ENCODE measurements at places on chromosomes 7 and 10.

GRCh38 chr10:116947841-116948529 is 57.0 kb downstream of the SHTN1 start:
- peak; percentile 1 for DNase-seq

DNA sequence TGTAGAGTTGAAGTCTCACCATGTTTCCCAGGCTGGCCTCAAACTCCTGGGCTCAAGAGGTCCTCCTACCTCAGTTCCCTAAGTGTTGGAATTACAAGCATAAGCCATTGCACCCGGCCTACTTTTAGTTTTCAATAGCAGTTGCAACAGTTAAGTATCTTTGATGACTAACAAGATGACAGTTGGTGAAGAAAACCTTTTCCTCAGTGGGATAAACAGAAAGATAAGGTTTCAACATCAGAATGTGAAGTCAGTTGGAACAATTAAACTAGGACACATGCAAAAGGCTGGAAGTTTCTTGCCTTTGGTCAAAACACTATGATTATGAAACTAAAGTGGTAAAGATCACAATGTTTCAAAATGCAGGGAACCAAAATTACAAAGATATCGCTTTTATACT is 169.2 kb downstream of the ZNF438 start:
- no peak for DNase-seq

- DNase-seq = no peak
Observed at GRCh38 chr7:27575613-27576012, 87.1 kb downstream of the HIBADH start.

DNA sequence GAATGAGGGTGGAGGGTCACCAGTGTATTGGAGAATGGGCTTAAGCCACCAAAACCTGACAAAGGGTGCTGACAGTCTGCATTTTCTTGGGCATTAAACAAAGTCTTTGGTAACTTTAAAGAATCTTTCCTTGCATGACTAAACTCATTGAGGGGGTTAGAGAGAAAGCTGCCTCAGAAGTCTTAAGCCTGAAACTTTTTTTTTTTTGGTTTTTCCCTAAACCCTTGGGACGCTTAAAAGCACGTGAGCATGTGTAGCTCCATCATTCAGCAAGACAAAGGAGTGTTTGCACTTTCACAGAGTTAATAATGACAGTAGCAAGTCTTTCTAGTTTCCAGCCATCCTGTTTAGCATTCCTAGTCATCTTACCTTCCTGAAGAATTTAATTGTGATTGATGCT is 110.7 kb downstream of the LRMDA start:
- no peak for DNase-seq

DNA sequence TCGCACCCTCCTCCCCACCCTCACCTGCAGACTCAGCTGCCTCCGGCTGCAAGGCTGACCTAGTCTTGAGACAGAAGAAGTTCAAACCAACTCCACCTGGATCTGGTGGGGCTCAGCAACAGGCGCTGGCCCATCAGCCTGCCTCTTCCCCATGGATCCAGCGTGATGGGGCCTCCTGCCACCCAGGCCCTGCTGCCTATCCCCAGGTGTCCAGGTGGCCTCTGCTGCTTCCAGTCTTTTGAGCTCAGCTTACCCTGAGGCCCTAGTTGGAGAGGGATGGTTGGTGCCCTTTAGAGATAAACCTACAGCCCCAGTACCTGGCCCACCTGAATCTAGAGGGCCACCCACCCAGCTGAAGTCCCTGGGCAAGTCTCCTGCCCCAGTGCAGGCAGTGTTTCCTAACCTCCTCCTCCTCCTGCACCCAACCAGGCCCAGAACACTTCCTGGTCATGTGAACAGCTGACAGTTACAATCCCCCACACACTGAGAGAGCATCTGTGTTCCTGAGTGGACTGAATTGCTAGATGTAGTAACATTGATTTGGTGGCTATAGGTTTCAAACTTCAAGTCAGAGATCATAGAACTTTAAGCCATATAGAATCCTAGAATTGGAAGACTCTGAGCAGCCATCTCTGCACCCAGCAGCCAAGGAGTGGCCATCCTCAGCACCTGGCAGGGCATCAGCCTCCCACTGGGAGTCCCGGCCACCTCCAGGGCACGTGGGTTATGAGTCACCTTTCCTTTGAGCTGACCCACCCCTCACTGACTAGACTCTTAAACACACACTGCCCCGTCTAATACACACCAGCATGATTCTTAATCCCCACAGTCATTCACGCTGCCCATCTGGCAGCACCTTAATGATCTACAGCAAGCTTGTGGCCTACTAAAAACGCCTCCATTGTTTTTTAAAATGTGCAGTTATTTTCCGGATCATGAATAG is 51.9 kb downstream of the ALOX5 start:
- DNase-seq = no peak

GRCh38 chr7:80722616-80723195 is 84.3 kb downstream of the CD36 start:
- DNase-seq = no peak

- DNase-seq = no peak
Observed at GRCh38 chr7:100492738-100493475, 9.2 kb downstream of the NYAP1 start.

- DNase-seq = no peak
Observed at GRCh38 chr10:118028619-118029018, 18.1 kb downstream of the RAB11FIP2 start.

GRCh38 chr7:80772347-80772993 is 134.0 kb downstream of the CD36 start:
- no peak for DNase-seq

- no peak for DNase-seq
Observed at GRCh38 chr7:147089051-147089461, 972.5 kb downstream of the CNTNAP2 start.

GRCh38 chr10:63547628-63548360 is 26.6 kb downstream of the REEP3 start:
- DNase-seq = no peak

DNA sequence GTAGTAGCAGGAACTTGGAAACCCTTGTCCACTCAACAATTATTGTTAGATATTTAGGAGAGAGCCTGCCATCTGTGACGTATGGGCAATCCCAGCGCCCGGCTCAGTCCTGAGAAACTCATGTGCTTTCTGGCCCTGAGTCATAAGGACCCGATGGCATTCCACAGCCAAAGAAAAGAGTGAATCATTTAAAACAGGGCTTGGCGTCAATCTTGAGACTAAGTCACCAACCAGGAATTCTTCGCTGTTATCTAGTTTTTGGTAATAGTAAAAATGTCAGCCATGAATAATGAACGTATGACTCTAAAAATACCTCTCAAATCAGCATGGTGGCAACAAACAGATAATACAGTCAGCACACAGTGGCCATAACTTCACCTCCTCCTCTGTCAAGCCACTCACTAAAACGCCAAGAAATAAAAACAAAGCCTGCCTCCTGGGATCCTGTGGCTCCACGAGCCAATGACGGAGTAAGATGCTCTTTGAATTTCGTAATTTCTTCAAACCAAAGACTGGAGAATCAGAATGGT is 140.8 kb downstream of the ADAM12 start:
- DNase-seq = no peak

- no peak for DNase-seq
Observed at GRCh38 chr10:124928087-124928486, 13.8 kb upstream of the ZRANB1 start.

DNA sequence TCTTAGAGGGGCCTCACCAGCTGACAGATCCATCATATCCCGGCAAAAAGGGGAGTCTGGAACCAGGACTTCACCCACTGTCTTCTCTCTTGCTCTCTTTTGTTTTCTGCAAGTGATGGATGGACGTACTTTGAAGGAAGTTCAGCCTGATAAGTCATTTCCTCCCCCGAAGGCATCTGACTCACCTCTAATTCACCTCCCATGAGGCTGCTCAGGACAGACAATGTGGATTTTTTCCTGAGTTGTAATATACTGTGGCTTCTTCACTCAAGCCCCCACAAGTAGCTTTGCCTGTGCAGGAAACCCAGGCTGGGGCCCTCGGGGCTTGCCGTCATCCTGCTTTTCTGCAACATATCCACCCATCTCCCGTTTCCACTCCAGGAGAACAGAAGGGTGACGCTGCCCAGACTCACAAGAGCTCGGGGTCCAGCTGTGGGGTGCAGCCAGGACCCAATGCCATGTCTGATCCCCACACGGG is 70.4 kb downstream of the ASB13 start:
- no peak for DNase-seq

DNA sequence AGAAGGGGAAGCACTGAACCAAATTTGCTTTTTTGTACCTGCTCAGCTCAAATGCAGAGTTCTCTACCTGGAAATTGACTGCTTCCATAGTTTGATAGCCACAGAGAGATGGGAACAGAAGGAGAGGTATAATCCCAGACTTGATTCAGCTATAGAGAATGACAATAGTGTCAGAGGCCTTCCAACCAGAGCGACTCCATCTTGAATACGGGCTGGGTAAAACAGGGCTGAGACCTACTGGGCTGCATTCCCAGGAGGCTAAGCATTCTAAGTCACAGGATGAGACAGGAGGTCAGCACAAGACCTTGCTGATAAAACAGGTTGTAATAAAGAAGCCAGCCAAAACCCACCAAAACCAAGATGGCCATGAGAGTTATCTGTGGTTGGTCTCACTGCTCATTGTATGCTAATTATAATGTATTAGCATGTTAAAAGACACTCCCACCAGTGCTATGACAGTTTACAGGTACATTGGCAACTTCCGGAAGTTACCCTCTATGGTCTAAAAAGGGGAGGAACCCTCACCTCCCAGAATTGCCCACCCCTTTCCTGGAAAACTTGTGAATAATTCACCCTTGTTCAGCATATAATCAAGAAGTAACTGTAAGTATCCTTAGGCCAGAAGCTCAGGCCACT is 42.7 kb upstream of the ATRNL1 start:
- no peak for DNase-seq

DNA sequence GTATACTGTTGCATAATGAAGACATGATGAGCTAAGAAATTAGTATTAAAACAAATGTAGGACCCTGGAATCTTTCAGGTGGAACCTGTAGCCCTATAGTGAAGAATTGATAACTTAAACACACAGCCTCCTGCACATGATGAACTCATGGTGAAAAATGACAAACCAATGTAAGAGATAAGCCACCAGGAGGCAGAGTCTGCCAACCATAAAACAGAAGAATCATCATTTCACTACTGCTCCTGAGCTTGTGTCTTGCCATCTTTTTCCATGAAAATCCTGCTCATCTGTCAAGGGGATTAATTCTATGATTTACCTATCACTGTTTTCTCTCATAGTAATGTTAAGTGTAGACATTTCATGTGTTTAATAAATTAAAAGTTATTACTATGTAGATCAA is 363.9 kb downstream of the MALRD1 start:
- DNase-seq = no peak

- DNase-seq = no peak
Observed at GRCh38 chr7:24851786-24852185, 94.5 kb upstream of the GSDME start.

DNA sequence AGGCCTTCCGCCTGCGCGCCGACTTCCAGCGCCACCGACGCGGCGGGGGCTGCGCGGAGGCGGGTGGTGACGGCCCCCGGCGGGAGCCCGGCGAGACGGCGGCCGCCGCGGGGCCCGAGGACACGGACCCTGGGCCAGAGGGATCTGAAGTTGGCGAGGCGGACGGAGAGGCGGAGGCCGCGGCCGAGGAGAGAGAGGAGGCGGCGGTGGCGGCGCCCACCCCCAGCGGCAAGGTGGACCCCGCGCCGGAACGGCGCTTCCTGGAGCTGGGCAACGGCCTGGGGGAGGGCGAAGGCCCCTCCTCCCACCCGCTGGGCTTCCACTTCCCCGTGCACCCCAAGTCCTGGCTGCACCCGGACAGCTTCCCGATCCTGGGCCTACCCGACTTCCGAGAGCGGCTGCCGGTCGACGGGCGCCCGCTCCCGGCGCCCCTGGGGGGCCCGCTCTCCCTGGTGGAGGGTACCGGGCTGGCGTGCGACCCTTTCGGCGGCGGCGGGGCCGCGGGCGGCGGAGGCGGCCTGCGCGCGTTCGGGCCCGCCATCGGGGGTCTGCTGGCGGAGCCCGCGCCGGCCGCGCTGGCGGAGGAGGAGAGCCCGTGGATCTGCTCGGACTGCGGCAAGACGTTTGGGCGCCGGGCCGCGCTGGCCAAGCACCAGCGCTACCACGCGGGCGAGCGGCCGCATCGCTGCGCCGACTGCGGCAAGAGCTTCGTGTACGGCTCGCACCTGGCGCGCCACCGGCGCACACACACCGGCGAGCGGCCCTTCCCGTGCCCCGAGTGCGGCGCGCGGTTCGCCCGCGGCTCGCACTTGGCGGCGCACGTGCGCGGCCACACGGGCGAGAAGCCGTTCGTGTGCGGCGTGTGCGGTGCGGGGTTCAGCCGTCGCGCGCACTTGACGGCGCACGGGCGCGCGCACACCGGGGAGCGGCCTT is 16.2 kb downstream of the ZNF316 start:
- DNase-seq = no peak

DNA sequence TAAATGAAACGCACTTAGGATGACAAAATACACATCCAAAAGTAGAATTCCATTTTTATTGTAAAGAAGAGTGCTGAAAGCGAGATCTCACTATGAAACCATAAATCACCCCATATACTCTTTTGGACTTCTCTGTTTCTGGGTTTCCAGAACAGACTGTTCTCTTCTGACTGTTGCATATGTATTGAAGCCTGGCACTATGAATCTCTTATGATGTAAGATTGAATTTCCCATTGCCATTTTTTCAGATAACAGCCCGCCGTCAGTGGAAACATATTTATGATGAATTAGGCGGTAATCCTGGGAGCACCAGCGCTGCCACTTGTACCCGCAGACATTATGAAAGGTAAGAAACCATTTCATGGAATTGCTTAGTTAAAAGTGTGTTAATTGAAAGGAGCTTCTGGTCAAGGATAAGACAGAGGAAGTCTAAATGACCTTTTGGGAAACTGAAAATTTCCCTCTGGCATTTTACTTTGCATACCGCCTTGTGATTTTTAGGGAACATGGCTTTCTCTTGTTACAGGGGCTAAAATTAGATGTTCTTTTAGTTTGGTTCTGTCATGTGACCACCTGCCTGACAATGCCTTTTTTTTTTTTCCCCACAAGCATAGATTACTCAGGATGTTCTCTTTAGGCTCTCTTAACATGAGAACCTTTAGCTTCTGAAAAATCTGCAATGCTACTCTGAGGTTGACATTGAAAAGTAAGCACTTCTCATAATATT is 168.1 kb downstream of the ARID5B start:
- no peak for DNase-seq

- no peak for DNase-seq
Observed at GRCh38 chr7:104643587-104644217, 315.3 kb downstream of the LHFPL3 start.

GRCh38 chr10:35336921-35337823 is 863 bp downstream of the CCNY start:
- peak; percentile 42 for DNase-seq

- no peak for DNase-seq
Observed at GRCh38 chr7:138880881-138881578, 83.0 kb upstream of the ATP6V0A4 start.
